ENCODE measurements at places on chromosomes 6 and 20. TPM values are rescaled to one million over a fixed set of nuclear protein-coding genes. Genes with fewer than 3 reads are reported as not detected.

- H3K27me3 ChIP-seq = no peaks in the 10 kb centered on the region
- H3K4me1 ChIP-seq = no peaks in the 10 kb centered on the region
- H3K36me3 ChIP-seq = no peaks in the 10 kb centered on the region
Observed at GRCh38 chr6:53906842-53907241, 112.0 kb downstream of the LRRC1 start.

DNA sequence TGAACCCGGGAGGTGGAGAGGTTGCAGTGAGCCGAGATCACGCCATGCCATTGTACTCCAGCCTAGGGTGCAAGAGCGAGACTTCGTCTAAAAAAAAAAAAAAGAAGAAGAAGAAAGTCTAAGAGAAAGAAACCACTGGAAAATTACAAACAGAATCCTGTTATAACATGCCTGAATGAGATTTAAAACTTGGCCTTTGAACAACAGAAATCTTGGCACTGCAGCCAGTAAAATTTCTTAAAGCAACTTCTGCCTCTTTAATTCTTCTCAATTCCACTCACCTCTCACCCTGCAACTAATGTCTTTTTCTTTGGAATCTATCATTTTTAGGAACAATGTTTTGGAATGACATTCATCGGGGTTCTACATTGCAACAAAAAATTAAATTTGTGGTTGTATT lies 26.3 kb downstream of the PM20D2 start:
- H3K4me1 ChIP-seq = no peaks in the 10 kb centered on the region
- H3K27me3 ChIP-seq = no peaks in the 10 kb centered on the region
- H3K27ac ChIP-seq = no peak overlapping the region
- no peaks in the 10 kb centered on the region for H3K36me3 ChIP-seq

GRCh38 chr6:89145956-89146717 lies at the start of gene PM20D2:
Gene PM20D2, plus strand, starts transcription at chr6:89146055. Its CDS starts 90 bp downstream, at chr6:89146145.
- peak within 1 kb of the TSS; percentile 78 for H3K27ac ChIP-seq
- H3K4me1 ChIP-seq = peaks cover 3% of the 10 kb centered on the region
- H3K4me3 ChIP-seq = peak within 1 kb of the TSS; percentile 63
- H3K36me3 ChIP-seq = no peaks in the 10 kb centered on the region

DNA sequence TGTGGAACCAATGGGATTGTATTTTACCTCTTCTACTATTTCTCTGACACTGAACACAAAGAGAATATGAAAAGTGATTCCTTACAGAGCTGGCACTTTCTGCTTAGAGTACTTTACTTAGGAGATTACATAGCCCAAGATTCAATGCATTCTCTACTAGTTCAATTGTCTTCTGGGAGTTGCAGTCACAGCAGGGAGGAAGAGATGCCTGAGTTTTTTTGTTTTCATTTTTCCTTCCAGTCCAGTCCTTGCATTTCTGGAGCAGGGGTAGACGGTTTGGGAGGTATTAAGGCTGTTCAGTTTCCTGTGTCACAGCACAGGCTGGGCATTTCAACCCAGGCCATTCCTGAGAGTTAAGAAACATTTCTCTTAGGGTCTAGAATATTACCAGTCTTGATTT lies 42.0 kb upstream of the SLC2A12 start:
- H3K27ac ChIP-seq = no peak overlapping the region
- H3K27me3 ChIP-seq = no peaks in the 10 kb centered on the region
- no peak for DNase-seq
- no peak overlapping the region for H3K4me3 ChIP-seq

- no peak for DNase-seq
- no peak overlapping the region for H3K4me3 ChIP-seq
- H3K4me1 ChIP-seq = peaks cover 19% of the 10 kb centered on the region
- no peaks in the 10 kb centered on the region for H3K27me3 ChIP-seq
Observed at GRCh38 chr6:157432231-157432891, 51.4 kb downstream of the ZDHHC14 start.

- H3K27me3 ChIP-seq = no peaks in the 10 kb centered on the region
- no peak overlapping the region for H3K27ac ChIP-seq
- no peak for DNase-seq
- no peak overlapping the region for H3K4me3 ChIP-seq
- H3K36me3 ChIP-seq = no peaks in the 10 kb centered on the region
- no peaks in the 10 kb centered on the region for H3K4me1 ChIP-seq
Observed at GRCh38 chr6:115753446-115753845, 307.2 kb downstream of the FRK start.

DNA sequence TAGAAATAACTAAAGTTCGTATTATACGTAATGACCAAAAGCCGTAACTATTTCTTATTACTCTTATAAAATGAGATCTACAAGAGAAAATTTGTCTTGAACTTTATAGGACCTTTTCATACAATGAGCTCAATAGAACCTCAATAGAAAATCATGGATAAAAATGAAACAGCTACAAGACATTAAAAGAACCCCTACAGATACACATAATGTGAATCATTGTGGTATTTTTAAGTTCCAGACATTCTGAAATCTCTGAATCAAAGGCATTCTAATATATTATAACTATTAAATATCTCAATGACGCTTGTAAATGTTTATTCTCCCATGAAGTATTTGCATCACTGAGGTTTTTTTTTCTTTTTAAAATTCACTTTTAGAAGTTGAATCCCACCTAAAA lies 22.2 kb upstream of the POU3F2 start:
- no peak overlapping the region for H3K4me3 ChIP-seq
- no peaks in the 10 kb centered on the region for H3K4me1 ChIP-seq
- no peaks in the 10 kb centered on the region for H3K27me3 ChIP-seq

DNA sequence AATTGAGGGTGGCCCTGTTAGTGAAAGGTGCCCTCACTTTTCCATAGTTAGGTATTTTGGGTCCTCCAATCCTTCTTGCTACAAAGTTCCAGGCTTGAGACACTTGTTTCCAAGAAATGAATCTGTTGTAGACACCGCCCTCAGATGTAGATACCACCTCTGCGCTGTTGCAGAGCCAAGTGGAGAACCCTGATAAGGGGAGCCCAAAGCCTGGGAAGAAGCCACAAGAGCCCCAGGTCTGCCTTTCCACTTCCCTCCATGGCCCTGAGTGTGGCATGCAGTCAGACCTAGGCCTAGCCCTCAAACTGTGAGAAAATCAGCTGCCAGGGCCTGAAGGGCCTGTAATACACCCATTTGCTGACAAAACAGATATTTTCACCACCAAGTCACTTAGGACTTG lies 37.1 kb downstream of the DTD1 start:
- DNase-seq = no peak
- H3K27me3 ChIP-seq = no peaks in the 10 kb centered on the region
- H3K4me1 ChIP-seq = no peaks in the 10 kb centered on the region

DNA sequence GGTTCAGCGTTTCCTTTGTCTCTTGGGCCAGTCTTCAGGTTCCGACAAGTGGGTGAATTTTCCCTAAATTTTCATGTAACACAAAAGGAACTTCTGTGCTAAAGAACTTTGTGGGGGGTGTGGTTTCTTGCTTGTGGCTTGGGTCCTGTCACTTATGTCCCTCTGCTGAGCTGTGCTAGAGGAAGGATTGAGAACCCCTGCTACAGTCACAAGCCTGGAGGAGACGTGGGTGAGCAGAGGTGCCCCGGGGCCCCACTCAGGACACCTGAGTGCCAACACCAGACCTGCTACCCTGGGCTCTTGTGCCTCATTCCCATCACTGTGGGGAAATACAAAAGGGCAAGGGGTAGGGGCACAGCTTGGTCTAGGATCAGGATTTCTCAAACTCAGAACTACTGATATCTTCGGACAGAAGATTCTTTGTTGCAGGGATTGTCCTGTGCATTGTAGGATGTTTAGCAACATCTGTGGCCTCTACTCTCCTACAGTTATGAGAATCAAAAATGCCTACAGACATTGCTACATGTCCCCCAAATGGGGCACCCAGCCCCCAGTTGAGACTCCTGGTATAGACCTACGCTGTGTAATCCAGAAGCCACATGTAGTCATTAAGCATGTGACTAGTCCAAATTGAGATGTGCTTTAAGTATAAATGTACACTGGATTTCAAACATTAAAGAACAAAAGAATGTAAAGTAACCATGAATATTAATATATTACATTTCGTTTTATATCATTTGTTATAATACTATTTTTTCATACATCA lies 128.7 kb downstream of the LY86 start:
- H3K4me1 ChIP-seq = no peaks in the 10 kb centered on the region
- H3K36me3 ChIP-seq = no peaks in the 10 kb centered on the region
- no peak overlapping the region for H3K4me3 ChIP-seq
- no peak for DNase-seq

SPATS1 gene
- not detected for total RNA-seq

- H3K27ac ChIP-seq = no peak overlapping the region
- H3K36me3 ChIP-seq = no peaks in the 10 kb centered on the region
- no peak overlapping the region for H3K4me3 ChIP-seq
Observed at GRCh38 chr6:111938710-111939109, 65.5 kb upstream of the FYN start.

DNA sequence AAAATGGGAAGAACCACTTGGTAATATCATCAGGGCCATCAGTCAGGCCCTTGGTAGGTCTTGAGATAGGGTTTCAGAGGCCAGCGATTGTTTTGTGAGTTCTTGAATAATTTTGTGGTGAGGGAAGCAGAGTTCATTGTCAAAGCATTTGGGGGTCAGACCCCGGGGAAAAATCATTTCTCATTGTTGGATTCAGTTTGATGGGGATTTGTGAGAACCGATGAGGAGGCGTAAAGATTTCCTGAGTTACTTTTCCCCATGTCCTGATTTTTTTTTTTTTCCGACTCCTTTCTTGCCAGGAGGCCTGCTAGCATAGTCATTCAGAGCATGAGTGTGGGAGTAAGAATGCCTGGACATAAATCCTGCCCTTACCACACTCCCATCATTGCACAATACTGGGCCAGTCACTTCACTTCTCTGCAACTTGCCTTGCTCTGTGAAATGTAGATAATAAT lies 60.3 kb downstream of the TSHZ2 start:
- no peaks in the 10 kb centered on the region for H3K27me3 ChIP-seq
- DNase-seq = peak; percentile 85

GRCh38 chr6:74631564-74631963 lies 574.3 kb downstream of the COL12A1 start:
- no peaks in the 10 kb centered on the region for H3K27me3 ChIP-seq
- H3K4me1 ChIP-seq = no peaks in the 10 kb centered on the region
- no peaks in the 10 kb centered on the region for H3K36me3 ChIP-seq
- H3K27ac ChIP-seq = no peak overlapping the region

All from adrenal gland (tissue), 19 donors.